NCI-H345 (cell line): ENCODE measurements at places on chromosomes 5 and 9.

- no peak for DNase-seq
Observed at GRCh38 chr9:69611221-69611620, 61.0 kb downstream of the APBA1 start.

GRCh38 chr5:179313849-179314521, 31.3 kb downstream of the ADAMTS2 start:
- no peak for DNase-seq

- no peak for DNase-seq
Observed at GRCh38 chr5:34005211-34005610, 2.6 kb downstream of the AMACR start.

- DNase-seq, result no peak
Observed at GRCh38 chr5:158194561-158194976, 335.6 kb upstream of the CLINT1 start.

GRCh38 chr5:102700120-102700831, 54.8 kb upstream of the PAM start:
- no peak for DNase-seq

DNA sequence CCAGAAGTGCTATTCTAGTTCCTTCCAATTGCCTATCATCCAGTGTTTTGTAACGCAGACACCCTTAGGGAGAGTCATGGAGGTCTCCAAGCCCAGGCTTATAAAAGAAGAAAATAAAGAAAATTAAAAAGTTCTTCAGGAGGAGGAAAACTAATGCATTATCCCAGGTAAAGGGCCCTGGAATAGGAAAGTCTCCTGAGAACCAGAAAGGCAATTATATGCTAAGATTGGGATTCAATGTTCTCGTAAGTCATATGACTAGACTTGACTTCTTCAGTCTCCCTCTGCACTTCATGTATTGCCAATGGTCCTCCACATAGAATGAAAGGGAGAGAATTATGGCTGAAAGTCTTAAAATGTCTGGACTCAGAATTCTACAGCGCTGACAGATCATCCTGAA, 154.4 kb upstream of the STK32A start:
- DNase-seq, result no peak

GRCh38 chr5:104172976-104173375, 610.4 kb upstream of the NUDT12 start:
- no peak for DNase-seq

GRCh38 chr9:130237763-130238524, 27.6 kb upstream of the HMCN2 start:
- DNase-seq, result peak; percentile 60

DNA sequence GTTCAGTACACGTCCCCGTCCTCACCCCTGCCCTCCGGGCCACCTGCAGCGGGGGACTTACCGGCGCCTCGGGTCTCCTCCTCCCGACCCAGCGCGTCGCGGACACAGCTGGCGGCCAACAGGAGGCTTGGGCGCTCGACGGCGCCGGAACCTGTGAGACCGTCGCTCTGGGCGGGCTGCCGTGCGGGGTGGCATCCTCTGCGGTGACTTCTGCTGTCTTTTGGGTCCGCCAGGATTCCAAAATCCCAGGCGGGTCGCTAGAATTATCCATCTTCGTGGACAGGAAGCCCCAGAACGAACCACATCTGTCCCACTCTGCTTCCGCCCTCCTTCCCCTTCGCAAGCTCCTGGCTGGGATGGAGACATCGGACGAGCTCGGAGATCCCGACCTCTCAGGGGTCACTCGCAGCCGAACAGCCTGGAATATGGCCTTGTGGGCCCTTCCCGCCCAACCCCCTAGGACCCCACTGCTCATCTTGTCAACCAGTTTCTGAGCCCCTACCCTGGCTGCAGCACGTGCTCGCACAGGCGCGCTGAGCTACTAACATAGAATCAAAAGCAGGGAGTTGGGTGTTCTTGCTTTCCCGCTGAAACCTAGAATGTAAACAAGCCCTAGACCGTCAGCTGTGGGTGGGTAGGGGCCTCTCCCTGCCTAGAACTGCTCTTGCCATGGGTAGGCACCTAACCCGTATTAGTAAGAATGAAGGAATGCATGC, 947 bp upstream of the MARCHF3 start:
- no peak for DNase-seq

- DNase-seq, result no peak
Observed at GRCh38 chr5:8730194-8730593, 815.7 kb downstream of the SEMA5A start.

GRCh38 chr5:64690104-64690416, 243 bp upstream of the SHISAL2B start:
- DNase-seq, result no peak
